ENCODE measurements at places on chromosomes 12 and 14. TPM values are rescaled to one million over a fixed set of nuclear protein-coding genes. Genes with fewer than 3 reads are reported as not detected.

The GLRX5 gene
- total RNA-seq, result 74.1 TPM

The TULP3 gene
- 23.5 TPM for total RNA-seq

The OLR1 gene
- not detected for total RNA-seq

The IRF2BPL gene
- 20.9 TPM for total RNA-seq

The RTL1 gene
- total RNA-seq, result 9.4 TPM

All from skeletal muscle tissue (tissue), 5 donors.